ENCODE measurements at places on chromosomes 2 and 18.

GRCh38 chr2:7837237-7837760, 844.6 kb upstream of the ID2 start:
- DNase-seq = peak; percentile 4

GRCh38 chr18:32389858-32390257, 80.8 kb downstream of the GAREM1 start:
- no peak for DNase-seq

- DNase-seq = peak; percentile 72
Observed at GRCh38 chr2:44130441-44130840, 38.2 kb upstream of the PPM1B start.

GRCh38 chr18:41370740-41371139, 584.3 kb upstream of the PIK3C3 start:
- no peak for DNase-seq

DNA sequence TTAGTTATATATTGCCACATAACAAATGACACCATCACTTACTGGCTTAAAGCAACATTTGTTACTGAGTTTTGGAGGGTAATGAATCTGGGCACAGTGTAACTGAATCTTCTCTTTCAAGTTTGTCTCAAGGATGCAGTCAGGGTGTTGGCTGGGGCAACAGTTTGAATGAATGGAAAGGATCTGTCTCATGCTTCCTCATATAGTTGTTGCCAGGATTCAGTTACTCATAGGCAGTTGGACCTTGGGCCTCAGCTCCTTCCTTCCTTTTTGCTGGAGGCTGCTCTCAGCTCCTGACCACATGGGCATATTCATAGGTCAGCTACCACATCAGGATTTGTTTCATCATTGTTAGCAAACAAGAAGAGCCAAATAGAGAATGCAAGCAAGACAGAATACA, 466.1 kb upstream of the MC4R start:
- DNase-seq = no peak

- no peak for DNase-seq
Observed at GRCh38 chr18:47191961-47192360, 15.8 kb upstream of the IER3IP1 start.

- no peak for DNase-seq
Observed at GRCh38 chr2:201109186-201109585, 6.8 kb upstream of the CFLAR start.

DNA sequence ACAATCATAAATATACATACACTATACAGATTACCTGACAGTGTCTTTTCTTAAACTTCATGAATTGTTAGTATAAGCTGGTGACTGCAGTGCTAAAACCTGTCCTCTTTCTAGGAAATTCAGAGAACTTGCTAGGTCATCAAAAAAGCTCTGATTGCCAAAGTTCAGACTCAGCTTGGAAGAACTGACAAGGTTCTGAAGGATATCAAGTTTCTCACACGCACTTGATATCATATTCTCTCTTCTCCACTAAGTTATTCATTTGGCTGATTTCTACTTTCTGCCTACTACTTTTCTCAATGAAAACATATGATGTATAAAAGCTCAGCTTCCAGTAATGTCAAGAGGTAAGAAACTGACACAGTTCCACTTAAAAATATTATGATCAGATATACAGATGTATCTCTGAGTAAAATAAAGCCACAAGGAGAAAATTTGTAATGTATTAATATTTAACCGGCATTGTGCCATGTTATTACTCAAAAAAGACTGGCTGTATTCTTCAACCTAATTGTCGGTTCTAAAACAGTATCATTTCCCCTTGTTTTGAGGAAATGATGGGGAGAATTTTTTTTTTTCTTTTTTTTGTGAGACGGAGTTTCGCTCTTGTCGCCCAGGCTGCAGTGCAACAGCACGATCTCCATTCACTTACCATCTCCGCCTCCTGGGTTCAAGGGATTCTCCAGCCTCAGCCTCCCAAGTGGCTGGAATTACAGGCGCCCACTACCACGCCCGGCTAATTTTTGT, 2.4 kb downstream of the OSBPL1A start:
- no peak for DNase-seq

GRCh38 chr2:8623958-8624591, 57.8 kb upstream of the ID2 start:
- DNase-seq = no peak

GRCh38 chr2:219968685-219969345, 341.4 kb downstream of the SLC4A3 start:
- DNase-seq = no peak

DNA sequence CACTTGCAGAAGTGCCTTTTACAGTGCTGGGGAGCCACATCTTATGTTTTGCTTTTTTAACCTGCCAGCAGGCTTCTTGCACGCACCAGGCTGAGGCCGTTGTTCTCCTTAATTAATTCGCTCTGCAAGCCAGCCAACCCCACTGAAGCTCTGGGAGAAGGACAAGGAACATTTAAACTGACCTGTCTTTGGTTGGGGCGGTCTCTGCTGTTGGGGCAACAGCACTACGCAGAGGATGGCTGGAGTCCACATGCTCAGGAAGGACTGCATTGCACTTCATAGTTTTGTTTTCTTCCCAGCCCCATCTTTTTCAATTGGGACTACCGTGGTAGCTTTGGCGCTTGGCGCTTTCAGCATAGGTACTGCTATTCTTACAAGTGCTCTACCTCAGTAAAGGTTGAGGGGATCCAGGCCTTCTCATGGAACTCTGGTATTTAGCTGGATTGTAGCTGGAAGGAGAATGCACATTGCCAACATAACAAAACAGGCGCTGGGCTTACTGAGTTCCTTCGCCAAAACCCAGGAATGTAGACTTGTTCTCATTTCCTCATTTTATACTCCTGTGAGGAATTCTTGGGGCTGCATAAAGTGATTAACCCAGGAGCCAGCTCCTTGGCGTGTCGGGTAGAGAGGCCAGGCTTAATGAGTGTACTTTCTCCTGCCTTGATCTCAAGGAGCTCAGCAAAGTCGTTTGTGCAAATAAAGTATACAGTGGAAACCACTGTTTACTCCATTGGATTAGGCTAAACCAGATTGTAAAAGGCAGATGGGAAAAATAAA, 146.2 kb downstream of the PRKCE start:
- no peak for DNase-seq

DNA sequence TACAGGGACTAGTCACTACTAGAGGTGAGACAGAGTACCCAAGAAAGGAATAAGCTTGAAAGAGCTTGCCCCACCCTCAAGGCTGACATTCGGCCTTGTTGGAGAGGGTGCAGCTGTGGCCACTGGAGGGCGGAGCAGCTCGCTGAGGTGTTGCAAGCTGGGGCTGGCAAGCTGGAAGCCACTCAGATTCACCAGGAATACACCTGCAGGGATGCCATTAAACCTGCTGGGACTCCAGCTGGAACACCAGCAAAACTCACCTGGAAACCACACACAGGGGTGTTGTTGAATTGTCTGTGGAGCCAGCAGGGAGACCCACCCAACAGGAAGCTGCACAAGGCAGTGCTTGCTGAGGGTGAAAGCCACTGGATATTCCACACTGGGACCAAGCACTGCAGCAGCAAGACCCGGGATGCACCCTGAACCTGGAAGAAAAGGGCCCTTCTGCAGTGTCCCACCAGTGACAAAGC, 26.1 kb downstream of the KCTD18 start:
- DNase-seq = peak; percentile 50

DNA sequence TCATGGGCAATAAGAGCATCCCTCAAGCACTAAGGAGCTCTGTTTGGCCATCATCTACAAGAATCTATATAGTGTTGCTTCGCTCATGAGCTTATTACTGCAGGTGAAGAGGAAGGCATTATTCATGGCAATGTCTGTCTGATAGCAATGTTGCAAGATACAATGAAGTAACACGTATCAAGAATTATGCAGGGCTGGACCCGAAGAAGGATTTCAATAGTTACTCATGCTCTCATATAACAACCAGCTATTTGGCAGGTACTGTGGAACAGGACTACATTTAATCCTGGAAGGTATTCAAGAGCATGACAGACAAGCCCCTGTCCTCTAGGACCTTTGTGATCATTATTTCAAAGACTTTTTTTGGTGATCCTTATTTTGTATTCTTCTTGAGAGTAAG, 109.6 kb downstream of the LAMA3 start:
- no peak for DNase-seq

DNA sequence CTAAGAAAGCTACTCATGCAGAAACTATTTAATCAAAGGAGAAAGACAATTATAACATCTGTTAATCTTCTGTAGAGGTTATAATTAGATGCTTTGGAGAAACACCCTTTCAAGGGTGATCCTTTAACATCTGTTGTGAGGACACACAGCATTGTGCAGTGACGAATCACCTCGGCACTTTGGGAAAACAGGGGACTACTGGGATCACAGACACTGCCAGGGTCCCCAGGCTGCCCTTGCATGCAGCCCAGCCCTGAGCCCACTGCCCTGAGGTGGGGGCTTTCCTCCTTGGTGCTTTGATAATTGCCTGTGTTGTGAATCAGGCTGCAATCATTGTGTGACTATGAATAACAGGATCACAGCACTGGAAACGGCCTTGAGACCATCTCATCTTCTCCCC, 10.6 kb downstream of the NCKAP5 start:
- DNase-seq = peak; percentile 88

DNA sequence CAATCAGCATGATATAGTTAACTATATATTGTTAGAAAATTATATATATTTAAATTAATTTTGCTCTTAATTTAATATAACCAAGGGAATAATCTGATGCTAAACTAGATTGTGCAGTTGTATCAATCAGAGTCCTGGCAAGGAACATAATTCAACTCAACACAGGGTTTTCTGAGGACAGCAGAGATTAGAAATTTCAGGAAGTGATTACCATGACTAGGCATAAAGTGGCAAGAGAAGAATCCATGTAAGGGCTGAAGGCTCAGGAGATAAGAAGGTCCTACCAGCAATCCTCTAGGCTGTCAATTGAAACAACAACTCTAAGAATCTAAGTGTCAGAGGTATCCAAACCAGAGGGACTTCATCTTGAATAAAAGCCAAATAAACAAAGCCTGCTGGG, 807.8 kb downstream of the DSC3 start:
- no peak for DNase-seq

DNA sequence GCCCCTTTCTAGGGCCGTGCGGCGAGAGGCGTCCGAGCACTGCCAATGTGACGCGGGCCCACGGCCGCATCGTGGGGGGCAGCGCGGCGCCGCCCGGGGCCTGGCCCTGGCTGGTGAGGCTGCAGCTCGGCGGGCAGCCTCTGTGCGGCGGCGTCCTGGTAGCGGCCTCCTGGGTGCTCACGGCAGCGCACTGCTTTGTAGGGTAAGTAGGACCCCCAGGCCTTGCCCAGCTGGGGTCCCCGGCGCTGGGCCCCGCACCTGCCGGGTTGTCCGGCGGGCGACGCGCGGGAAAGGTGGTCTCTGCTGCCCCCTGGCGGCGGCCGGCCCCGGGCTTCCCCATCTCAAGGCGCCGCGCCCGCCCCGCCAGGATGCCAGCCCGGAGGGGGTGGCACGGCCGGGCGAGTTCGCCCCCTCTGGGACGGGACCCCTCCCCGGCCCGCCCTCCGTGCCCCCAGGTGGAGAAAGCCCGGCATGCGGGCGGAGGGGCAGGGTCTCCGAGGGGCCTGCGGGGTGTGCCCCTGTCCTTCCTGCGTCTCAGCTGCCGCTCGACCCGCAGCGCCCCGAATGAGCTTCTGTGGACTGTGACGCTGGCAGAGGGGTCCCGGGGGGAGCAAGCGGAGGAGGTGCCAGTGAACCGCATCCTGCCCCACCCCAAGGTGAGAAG, 1.9 kb downstream of the PRSS56 start:
- DNase-seq = peak; percentile 24

DNA sequence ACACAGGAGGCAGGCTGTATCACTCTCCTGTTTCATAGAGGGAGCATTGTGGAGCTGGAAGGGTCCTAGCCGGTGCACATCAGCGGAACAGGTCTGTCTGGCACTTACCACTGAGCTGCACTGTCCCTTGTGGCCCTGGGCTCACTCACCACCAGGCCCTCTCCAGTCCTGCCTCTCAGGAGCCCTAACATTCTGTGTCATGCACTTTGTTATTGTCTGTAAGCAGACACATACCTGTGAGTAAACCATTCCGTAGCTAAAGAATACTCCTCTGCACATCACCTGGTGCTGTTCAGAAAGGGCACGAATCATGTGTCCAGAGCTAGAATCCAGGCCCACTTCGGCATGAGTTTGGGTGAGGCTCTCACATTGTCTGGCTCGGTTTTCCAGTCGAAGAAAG, 93.6 kb downstream of the CRIM1 start:
- DNase-seq = no peak

Measured in NCI-H524 (cell line).